ENCODE measurements at places on chromosomes 4 and X.

GRCh38 chrX:119402588-119402987, 3.5 kb downstream of the SLC25A43 start:
- DNase-seq: no peak

GRCh38 chr4:169045862-169046584, 36.0 kb upstream of the CBR4 start:
- no peak for DNase-seq

- DNase-seq: no peak
Observed at GRCh38 chrX:9940421-9940820, 26.7 kb upstream of the CLDN34 start.

- no peak for DNase-seq
Observed at GRCh38 chr4:69470561-69470960, 25.1 kb downstream of the UGT2B4 start.

- DNase-seq: no peak
Observed at GRCh38 chrX:148825696-148826095, 325.3 kb downstream of the AFF2 start.

- peak; percentile 26 for DNase-seq
Observed at GRCh38 chr4:176792326-176793059, at the start of gene VEGFC. Gene VEGFC, minus strand, starts transcription at chr4:176792922. Its CDS starts 611 bp downstream, at chr4:176792311.

Data from SW 1271 (cell line).